ENCODE measurements at places on chromosomes 12 and 14. TPM values are rescaled to one million over a fixed set of nuclear protein-coding genes. Genes with fewer than 3 reads are reported as not detected.
A peak's percentile ranks its signal among the peaks of the same experiment; 100 is the strongest.

HCAR1 gene
- total RNA-seq: not detected

MON2 gene
- 80.1 TPM for total RNA-seq

B4GALNT1 gene
- 1.5 TPM for total RNA-seq

SRSF5 gene
- total RNA-seq: 354 TPM

BEGAIN gene
- total RNA-seq: not detected

CPNE6 gene
- not detected for total RNA-seq

FSCB gene
- not detected for total RNA-seq

USP44 gene
- 0.59 TPM for total RNA-seq

NPC2 gene
- 12.7 TPM for total RNA-seq

PIWIL1 gene
- total RNA-seq: not detected

CCDC38 gene
- not detected for total RNA-seq

REC8 gene
- total RNA-seq: 52.1 TPM

- peak; percentile 8 for DNase-seq
Observed at GRCh38 chr12:109652233-109652976, 61.2 kb upstream of the FAM222A start.

GRCh38 chr12:31518680-31519227, 72.2 kb downstream of the DENND5B start:
- DNase-seq: no peak

- no peak for DNase-seq
Observed at GRCh38 chr12:95390192-95390591, 83.8 kb upstream of the METAP2 start.

- no peak for DNase-seq
Observed at GRCh38 chr14:60093606-60094005, 1.9 kb downstream of the PCNX4 start.

DNA sequence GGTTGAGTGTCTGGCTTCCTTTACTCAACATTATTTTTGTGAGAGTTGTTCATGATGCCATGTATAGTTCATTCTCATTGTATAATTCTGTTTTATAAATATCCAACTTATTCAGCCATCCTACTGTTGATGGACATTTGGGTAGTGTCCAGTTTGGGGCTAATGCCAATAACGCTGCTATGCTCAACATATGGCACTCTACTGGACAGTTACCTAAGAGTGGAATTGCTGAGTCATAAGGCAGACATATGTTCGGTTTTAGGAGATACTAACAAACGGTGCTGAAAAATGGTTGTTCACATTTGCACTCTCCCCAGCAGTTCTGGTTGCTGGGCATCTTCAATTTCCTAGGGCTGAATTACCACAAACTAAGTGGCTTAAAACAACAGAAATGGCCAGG, 28.7 kb upstream of the P2RX4 start:
- no peak for DNase-seq

DNA sequence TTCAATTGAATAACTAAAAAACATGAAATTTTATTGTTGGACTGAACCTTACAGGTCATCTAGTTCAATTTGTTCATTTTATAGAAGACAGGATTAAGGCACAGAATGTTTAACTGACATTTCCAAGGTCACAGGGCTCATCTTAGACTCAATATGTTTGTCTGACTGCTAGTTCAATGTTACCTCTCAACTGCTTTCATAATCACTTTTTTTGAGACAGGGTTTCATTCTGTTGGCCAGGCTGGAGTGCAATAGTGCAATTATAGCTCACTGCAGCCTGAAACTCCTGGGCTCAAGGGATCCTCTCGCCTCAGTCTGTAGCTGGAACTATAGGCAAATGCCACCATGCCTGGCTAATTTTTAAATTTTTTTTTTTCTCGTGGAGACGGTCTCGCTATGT, 24.4 kb upstream of the ITGA5 start:
- DNase-seq: no peak

DNA sequence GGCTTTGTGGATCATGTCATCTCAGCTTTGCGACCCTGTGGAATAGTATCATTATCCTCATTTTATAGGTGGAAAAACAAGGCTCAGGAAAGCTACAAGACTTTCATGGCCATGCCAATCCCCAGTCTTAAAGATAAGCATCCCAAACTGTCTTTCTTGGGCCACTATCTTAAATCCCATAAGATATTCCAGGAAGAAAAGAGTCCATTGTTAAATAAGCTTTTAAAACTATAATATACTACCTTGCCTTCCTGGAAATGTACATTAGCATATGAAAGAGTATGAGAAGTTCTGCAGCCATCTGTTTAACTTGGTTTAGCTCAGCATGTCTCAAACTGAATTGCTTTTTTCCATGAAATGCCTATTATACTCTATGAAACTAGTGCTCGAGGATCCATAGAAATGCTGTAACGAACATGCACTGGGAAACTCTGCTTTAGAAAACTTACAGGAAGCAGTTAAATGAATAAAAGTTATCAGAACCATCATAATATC, 77.1 kb downstream of the B4GALNT3 start:
- no peak for DNase-seq

DNA sequence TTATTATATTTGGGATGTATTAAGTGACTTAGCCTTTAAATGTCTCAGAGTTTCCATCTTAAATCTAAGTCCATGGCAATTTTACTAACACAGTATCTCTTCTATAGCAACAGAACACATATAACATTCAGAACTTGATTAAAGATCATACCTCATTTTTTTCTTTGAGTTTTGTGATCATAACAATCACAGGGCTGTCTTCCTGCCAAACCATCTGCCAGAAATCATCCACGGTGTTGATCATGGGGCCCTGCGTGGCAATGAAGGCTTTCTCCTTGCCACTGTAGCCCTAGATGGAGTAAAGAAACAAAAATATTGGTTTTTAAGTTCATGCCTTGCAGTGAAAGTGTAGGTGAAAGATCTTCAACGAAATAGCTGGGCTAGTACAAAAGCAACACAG, 46.7 kb upstream of the PTPRB start:
- no peak for DNase-seq

DNA sequence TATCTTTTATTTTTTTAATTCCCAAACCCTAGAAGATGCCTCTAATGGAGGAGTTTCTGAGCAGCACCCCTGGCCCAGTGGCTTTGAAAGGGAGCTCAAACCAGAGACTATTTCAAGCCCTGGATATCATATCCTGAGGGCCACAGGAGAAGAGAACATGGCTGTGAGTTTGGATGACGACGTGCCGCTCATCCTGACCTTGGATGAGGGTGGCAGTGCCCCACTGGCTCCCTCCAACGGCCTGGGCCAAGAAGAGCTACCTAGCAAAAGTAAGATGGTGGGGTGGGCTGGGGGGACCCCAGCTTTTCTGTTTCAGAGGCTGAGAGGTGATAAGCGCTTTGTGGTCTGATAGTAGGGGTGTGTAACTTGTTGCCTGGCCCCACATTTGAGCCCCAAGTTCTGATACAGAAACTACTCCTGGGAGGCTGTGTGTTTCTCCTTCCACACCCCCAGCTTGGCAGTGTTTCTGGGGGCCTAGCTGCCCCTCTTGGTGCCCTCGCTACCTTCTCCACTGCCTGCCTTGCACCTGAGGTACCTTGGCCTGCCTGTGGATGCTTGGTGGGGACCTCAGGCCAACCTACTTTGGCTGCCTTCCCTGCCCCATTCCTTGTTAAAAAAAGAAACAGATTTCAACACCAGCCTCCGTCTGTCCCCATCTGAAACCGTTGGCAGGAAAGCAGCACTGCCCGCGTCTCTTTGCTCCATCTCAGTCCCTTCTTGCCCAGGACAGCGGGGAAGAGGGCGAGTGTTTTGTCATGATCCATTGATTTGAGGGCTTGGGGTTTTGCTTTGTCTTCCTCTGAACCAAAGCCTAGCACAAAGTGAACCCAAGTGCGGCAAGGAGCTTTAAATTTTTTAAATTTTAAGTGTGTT, 5.7 kb downstream of the TPCN1 start:
- DNase-seq: no peak

GRCh38 chr14:91257328-91258010, 13.0 kb upstream of the GPR68 start:
- DNase-seq: no peak

DNA sequence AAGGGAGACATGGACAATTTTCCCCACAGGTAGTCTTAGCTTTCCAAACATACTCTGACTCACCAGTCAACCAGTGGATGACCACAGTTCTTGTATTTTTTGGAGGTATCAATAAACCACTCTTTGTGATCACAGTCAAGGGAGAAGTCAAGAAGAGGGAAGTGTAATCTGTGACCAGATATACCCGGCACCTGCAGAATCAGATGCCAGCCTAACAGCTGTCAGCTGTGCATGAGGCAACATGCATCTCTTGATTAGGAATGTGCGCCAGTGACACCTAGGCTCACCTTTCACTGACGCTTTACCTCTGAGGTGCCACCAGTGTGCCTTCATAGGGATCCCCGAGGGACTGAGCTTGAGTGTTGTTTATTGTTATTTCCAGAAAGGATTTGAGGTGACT, 20.0 kb downstream of the PROX2 start:
- DNase-seq: no peak

- DNase-seq: no peak
Observed at GRCh38 chr12:106758349-106759110, 16.0 kb upstream of the RIC8B start.

DNA sequence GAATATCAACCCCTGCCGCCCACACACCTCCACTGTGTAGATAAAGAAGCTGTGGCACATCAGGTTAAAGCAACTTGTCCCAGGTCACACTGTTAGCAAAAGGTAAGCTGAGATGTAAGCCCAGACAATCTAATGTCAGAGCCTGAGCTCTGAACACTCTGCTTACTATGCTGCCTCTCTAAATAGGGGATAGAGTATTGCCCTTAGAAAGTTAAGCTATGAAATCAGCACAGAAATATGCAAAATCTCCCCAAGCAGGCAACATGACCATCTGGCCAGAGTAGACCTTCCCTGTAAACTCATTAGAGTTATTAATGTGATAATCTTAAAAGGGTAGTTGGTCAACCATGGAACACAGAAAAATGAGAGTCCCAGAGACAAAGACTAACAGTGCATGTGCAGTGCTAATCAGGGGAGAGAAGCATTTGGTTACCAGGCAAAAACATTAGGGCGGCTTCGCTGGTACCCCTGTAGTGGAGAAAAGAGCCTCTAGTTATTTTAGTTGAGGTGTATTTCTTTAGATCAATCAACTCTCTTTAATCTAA, 171.0 kb downstream of the BTG1 start:
- no peak for DNase-seq

GRCh38 chr12:61018571-61018970, 1241.6 kb upstream of the USP15 start:
- DNase-seq: no peak

- no peak for DNase-seq
Observed at GRCh38 chr14:61609191-61609843, 86.0 kb upstream of the HIF1A start.

- DNase-seq: no peak
Observed at GRCh38 chr14:76267322-76268046, 108.5 kb upstream of the ESRRB start.

GRCh38 chr14:68286667-68287066, 467.1 kb downstream of the RAD51B start:
- no peak for DNase-seq

DNA sequence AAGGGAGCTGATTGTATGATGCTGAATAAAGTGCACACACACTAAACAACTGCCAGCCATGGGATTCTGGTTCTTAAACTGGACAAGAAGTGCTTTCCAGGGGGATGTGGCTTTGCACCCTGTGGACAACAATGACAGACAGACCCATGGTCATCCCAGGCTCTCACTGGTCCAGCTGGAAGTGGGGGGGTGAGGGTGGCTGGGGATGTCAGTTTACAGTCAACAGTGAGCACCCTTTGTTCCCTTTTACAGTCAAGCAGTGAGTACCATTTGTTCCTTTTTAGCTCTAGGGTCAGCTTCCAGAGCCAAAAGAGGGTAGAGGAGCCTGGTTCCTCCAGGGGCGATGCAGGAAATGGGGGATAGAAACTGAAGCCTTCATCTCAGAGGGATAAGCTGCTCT, 100.7 kb downstream of the SMOC1 start:
- no peak for DNase-seq

- DNase-seq: peak; percentile 32
Observed at GRCh38 chr14:67418401-67419191, 6.6 kb upstream of the PLEK2 start.

DNA sequence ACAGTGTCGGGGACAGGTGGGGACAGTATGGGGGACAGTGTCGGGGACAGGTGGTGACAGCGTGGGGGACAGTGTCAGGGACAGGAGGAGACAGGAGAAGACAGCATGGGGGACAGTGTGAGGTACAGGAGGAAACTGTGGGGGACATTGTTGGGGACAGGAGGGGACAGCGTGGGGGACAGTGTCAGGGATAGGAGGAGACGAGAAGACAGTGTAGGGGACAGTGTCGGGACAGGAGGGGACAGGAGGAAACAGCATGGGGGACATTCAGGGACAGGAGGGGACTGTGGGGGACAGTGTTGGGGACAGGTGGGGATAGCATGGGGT, 139.5 kb downstream of the TMEM121 start:
- DNase-seq: no peak

- DNase-seq: no peak
Observed at GRCh38 chr12:64636856-64637255, 26.6 kb downstream of the RASSF3 start.

DNA sequence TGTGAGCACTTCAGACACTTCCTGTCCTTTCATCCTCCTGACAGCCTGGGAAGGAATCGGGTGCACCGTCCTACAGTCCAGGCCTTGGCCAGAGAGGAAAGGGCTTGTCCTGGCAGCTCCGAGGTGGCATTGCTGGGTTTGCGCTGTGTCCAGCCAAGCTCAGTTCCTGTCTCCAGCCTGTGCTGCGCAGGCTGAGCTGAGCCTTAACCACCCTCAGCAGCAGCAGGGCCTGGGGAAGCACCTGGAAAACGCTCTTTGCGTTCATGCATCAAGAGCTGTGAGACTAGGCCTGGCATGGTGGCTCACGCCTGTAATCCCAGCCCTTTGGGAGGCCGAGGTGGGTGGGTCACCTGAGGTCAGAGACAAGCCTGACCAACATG, 33.7 kb upstream of the EML1 start:
- DNase-seq: no peak

DNA sequence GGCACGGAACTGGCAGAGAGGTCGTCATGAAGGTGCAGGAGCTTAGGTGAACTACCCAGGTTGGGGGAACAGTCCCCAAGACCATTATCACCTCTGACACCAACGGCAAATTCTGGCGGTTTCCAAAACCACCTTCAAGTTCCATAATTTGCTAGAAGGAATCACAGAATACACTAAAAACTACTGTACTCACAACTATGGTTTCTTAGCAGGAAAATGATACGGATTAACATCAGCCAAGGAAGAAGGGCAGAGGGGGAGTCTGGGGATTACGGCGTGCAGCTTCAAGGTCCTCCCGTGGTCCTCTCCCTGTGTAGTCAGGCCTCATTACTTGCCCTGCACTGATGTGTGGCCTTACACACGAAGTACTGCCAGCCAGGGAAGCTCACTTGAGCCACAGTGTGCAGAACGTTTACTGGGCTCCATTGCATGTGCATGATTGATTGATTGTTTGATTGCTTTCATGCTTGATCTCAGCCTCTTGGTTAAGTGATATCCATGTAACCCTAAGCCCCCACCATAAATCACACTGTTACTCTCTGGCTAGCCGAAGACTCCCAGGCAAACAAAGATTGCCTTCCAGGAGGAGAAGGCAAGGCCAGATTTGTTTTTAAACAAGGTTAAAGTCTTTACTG, 837 bp upstream of the STX2 start:
- DNase-seq: no peak
